Uterus (tissue), 4 donors: ENCODE measurements at places on chromosomes 3 and 15.

- DNase-seq, result no peak
Observed at GRCh38 chr3:46986055-46986730, 6.7 kb downstream of the NBEAL2 start.

DNA sequence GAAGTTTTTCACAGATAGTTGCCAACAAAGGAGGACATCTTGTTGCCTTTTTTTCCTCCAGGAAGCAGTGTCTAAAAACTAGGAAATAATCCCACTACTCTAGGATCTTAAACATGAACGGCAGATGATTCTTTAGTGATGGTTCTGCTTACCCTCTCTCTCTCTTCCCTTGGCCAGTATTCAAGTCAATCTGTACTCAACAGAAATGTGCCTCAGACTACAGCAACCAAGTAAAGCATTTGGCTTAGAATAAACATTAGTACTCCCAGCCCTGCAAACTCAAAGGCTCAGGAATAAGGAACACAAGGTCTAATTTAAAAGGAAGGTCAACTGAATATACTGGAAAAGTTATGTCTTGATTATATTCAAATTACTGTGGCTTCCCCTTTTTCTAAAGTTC is 8.7 kb downstream of the NPTN start:
- no peak for DNase-seq

GRCh38 chr15:34248190-34248589 is 23.4 kb downstream of the EMC4 start:
- DNase-seq, result no peak

DNA sequence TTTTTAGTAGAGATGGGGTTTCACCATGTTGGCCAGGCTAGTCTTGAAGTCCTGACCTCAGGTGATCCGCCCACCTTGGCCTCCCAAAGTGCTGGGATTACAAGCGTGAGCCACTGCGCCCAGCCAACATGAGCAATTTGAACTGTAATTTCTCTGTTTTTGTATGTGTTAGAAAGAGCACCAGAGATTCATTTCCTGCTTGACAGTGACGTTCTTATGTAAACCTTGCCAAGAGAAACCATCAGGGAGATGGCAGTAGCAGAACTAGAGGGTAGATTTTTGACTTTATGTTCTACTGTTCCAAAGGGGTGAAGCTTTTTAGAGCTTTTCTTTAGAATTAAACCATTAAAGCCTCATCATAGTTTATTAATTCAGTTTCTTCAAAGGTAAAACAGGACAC is 148.1 kb upstream of the UMPS start:
- no peak for DNase-seq

DNA sequence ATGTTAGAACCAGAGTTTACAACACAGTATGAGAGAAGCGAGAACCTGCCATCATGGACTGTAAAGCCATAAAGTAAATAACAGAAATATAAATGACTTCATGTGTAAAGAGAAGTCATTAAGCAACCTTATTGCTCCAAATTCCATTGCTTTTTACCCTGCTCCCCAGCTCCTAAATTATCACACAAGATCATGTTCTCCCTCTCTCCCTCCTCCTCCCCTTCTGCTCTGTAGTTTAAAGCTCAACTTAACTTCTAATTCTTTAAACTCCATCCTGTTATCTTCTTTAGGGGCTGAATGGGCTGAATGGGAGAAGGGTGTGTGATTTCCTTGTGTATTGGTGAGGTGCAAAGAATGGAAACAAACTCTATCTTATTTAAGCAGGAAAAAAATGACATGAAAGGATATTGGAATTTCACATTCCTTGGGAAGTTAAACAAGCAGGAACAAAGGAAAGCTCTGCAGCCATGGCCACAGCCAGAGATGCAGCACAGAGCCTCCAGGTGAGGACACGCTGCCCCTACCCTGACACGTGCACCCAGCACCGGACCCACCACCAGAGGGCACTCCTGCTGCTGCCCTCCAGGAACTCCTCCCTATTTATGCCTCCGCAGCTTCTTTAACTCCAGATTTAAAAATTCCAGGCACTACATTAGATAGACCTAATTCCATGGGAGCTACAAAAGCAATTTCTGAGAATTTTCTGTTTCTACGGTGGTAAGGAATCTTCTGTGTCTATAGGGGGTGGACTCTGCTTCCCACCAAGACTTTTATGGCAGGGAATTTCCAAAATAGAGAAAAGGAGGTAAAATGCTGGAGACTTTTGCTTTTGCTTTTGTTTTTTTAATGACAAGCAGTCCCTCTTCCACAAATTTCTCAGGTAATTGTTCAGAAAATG is 76.9 kb upstream of the ABI3BP start:
- no peak for DNase-seq

GRCh38 chr3:179410331-179410730 is 40.9 kb downstream of the GNB4 start:
- no peak for DNase-seq

DNA sequence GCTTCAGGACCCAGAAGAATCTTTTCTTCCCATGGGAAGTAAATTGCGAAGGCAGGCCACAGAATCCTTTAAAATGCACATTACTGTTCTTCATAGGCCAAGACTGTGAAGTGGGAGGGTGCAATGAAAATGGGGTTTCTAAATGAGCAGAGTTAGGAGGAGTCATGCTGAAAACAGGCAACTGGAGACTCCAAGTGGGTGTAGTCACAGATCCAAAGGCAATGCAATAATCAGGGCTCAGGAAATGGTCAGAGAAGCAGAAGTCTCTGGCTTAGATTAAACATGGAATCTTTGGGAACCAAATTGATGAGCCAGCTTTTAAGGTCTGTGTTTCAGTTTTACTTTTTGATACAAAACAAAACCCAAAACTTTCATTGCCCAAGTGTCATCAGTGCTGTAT is 37.6 kb downstream of the HHLA2 start:
- no peak for DNase-seq

- no peak for DNase-seq
Observed at GRCh38 chr3:189588070-189588469, 43.1 kb upstream of the TP63 start.

- DNase-seq, result no peak
Observed at GRCh38 chr3:64029287-64029686, 6.0 kb upstream of the PSMD6 start.

DNA sequence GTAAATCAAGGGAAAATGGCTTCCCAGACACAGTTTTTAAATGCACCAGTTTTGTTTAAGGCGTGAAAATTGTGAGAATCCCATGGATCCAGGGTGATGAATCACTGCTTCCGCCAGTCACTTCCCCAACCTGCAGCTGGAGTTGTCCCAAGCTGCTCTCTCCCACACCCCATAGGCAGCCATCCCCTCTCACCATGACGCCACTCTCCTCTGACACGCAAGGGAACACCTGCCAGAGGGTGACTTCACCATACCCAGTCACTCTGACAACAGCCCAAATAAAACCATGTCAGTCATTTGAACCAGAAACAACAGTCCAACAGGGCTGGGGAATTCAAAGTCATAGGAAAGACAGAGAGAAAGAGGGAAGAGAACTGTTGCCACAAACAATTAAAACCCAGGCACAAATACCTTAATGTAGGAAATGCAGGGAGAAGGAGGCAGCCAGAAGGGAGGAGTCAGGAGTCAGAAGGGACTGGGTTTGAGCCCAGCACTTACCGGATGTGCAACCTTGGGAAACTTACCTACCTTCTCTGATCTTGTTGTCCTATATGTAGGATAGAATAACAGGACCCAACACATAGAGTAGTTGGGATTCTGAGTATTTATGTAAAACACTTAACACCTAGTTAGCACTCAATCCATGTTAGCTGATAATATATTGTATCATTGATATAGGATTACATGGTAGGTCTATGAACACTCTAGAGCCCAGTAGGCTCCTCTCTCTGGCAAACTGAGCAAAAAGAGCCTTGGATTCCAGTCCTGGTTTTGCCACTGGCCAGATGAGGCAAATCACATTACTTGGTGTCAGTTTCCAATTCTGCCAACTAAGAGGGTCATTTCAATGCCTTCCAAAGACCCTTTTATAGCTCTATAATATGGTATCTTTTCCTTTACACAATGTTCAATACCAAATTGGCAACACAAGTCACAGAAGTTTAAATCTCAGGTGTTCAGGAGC is 326.3 kb upstream of the ICE2 start:
- DNase-seq, result no peak

- no peak for DNase-seq
Observed at GRCh38 chr3:175585898-175586297, 726.8 kb downstream of the NAALADL2 start.

DNA sequence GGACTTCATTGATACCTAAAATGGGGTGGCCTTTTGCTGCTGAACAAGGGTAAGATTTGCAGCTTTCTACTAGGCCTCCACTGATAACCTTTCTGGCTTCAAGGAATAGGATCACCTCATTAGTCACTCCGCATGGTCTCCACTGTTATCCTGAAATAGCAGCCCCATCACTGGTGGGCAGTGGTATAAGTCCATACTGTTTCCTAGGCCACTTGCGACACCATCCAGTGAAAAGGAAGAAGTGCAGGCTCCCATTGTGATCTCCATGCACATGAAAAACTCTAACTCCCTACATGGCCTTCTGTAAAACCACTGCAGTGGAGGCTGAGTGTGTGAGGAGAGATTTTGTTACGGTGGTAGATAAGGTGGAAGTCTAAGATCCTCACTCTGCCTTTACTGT is 1455.9 kb downstream of the SI start:
- DNase-seq, result no peak

- DNase-seq, result no peak
Observed at GRCh38 chr3:1979961-1980615, 118.6 kb upstream of the CNTN4 start.

GRCh38 chr15:75089456-75090387 is 66.3 kb downstream of the PPCDC start:
- no peak for DNase-seq

DNA sequence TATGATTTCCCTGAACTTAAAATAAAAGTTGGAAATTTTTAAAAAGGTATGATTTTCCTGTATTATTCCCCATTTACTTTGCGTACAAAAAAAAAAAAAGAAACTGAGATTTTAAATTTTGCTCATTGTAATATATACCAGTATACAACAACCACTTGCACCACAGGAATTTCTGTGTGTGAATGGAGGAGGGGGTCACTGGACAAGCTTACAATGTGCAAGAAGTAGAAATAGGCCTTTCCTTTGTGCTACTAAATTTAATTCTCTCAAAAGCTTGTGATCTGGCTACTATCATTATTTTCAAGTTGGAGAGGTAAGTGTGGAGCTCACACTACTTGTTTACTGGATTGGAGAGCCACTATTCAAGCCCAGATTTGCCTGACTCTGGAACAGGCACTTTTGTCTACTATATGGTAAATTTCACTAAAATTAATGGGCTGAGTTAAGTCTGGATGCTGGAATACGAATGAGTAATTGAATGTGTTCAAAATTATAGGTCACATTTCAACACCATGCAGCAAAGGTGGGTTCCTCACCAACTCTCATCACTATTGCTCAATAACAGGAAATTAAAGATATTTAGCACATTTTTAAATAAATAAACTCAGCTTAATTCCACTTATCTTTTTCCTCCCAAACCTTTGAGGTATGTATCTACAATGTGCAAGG is 148.0 kb upstream of the MBNL1 start:
- DNase-seq, result no peak
